Inflammatory macrophage (primary cell): ENCODE measurements at places on chromosomes 6 and 20.
A peak's percentile ranks its signal among the peaks of the same experiment; 100 is the strongest.

DNA sequence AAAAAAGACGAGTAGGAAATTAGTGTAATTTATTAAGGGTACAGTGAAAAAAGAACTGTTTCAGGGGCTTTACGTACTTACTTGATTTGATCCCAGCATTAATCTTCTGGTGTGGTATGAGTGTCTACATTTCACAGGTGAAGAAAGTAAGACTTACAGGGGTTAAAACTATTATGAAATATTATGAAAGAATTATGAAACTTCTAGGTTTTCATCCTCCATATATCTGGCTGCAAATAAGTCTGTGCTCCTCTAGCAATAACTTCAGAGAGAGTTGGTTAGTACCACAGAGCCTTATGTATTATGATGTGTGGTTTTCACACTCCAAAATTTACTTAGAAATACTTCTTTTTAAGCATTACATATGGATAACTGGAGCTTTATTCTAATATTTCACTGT is 41.9 kb downstream of the ZFAND3 start:
- no peak for DNase-seq

DNA sequence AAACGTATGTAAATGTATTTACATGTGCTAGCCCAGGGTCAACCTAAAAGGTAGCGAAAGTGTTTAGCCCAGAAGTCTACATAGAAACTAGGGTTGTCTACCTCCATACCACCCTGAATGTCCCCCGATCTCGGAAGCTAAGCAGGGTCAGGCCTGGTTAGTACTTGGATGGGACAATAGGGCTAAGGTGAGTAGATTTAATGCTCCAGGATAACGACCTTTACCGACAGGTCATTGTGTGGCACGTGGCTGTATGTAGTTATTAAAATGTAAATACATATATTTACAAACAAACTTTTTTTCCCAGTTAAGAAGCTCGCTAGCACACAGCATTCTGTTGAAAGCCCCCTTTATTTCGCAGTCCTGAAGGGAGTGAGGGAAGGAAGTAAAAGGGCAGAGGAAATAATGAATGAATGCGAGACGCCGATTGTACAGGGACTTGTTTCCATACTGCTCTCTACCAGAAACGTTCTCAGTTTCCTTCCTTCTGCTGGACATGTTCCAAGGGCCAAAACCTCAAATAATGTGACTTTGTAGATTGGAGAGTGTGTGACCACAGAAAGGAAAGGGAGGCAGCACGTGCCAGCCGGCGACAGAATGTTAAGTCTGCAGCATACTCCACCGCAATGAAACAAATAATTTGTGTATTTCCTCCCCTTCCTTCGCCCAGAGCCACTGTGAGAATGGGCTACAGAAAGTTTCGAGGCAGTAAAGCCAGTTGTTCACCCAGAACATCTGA is 612 bp downstream of the ADAT2 start:
- peak; percentile 8 for DNase-seq

DNA sequence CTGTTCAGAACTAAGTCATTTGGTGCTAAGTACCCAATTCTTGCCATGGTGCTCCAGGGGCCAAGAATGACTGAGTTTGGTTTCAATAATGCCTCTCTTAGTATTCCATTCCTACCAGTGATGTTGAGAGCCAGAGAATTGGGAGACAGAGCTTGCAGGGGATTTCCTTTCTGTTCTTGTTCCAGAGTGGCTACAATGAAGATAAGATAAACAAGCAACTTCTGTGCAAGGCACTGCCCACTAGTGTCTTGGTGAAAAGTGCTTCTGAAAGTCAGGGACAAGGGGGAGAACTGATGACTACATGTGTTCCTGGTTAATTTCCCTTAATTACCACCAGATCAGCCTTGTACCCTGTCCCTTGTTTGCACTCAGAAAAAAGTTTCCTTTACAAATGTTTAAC is 421.6 kb downstream of the BCKDHB start:
- no peak for DNase-seq

DNA sequence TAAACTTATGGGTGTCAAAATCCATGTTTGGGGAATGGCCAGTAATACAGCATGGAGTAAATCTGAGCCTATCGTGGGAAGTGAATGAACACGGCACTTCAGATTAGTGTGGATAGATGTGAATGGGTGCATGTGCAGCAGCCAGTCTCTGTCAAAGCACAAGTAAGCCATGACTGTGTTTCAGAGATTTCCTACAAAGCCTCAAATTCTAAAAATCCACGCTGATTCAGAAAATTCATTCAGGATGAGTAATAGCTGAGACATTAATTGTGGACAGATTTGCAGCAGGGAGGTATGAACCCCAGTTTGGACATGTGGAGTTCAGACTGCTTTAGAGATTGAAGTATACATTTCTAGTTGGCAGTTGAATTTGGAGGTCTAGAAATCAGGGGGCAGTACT is 115.1 kb downstream of the QKI start:
- no peak for DNase-seq

GRCh38 chr6:14310960-14311359 is 193.4 kb downstream of the CD83 start:
- peak; percentile 47 for DNase-seq

DNA sequence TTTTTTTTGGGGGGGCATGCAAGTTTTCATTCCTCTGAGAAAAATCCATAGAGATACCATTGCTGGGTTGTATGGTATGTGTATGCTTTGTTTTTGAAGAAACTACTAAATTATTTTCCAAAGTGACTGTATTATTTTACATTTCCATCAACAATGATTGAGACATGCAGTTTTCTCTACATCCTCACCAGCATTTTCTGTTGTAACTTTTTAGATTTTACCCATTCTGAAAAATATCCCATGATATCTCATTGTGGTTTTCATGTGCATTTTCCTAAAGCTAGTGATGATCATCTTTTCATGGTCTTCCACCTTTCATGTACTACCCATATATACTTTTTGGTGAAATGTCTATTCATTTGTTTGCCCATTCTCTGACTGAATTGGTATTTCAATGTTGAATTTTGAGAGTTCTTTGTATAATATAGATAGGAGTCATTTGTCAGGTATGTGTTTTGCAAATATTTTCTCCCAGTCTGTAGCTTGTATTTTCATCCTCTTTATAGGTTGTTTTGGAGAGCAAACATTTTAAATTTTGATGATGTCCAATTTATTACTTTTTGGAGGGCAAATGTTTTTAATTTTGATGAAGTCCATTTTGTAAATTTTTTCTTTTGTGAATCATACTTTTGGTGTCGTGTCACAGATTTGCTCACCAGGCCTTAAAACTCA is 827.5 kb upstream of the CITED2 start:
- DNase-seq: no peak

DNA sequence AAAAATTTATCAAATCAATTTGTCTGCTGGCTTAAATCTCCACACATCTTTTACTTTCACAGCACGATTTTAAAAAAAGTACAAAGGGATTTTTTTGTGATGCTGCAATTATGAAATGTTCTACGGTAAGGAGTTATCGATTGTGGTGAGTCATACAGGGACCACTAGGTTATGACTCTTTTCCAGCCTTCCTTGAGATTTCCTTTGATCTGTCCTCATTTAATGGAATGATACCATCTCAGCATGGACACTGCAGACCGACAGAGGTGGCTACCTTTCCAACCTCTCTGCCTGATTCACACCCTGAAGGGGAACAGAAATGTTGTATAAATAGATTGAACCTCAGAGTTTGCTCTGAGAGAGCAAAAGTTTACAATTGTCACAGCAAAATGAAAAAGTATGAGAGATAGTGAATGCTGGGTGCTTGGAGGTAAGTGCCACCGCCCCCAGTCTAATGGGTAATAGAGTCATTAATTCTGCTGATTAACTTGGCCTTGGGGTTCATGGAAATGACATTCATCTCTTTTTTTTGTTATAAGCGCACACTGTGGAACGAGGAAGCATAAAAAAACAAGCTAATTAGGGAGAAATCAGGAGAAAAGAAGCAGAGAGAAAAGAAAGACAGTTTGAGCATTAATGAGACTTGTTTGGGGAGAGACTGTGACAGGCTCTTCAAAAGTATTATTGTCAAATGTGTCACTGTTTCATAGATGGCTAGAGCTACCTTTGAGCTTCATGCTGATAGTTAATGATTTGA is 306.0 kb downstream of the RNF144B start:
- DNase-seq: no peak

- no peak for DNase-seq
Measured at GRCh38 chr6:113511100-113511499, 346.0 kb upstream of the MARCKS start.

GRCh38 chr6:40668203-40668602 is 81.0 kb upstream of the LRFN2 start:
- no peak for DNase-seq

DNA sequence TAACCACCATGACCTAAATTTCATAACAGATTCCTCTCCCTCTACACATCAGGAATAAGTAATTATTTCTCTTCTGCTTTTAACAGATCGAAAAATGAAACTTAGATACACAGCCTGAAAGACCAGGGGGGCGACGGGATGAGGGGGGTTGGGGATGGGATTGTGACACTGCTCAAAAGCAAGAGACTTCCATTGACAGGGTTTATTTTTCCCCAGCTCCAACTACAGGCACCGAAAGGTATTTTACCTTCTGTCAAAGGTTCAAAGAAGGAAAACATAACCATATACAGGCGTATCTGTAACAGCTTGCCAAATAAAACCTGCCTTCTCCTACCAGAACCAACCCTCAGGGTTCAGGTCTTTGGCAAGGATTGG is 1.3 kb downstream of the EPHA7 start:
- no peak for DNase-seq

DNA sequence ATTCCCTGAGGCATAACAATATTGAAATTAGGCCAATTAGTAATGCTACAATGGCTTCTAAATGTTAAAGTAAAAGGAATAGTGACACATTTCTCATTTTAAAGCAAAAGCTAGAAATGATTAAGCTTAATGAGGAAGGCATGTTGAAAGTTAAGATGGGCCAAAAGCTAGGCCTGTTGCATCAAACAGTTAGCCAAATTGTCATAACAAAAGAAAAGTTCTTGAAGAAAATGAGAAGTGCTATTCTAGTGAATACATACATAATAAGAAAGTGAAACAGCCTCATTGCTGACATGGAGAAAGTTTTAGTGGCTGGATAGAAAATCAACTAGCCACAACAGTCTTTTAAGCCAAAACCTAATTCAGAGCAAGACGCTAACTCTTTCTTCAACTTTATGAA is 12.9 kb downstream of the OR2A4 start:
- peak; percentile 3 for DNase-seq

GRCh38 chr6:11767458-11767857 is 11.1 kb downstream of the ADTRP start:
- DNase-seq: no peak
